ENCODE measurements at places on chromosomes 3 and 15.

- no peak for DNase-seq
Measured at GRCh38 chr3:112376992-112377391, 44.0 kb downstream of the CD200 start.

DNA sequence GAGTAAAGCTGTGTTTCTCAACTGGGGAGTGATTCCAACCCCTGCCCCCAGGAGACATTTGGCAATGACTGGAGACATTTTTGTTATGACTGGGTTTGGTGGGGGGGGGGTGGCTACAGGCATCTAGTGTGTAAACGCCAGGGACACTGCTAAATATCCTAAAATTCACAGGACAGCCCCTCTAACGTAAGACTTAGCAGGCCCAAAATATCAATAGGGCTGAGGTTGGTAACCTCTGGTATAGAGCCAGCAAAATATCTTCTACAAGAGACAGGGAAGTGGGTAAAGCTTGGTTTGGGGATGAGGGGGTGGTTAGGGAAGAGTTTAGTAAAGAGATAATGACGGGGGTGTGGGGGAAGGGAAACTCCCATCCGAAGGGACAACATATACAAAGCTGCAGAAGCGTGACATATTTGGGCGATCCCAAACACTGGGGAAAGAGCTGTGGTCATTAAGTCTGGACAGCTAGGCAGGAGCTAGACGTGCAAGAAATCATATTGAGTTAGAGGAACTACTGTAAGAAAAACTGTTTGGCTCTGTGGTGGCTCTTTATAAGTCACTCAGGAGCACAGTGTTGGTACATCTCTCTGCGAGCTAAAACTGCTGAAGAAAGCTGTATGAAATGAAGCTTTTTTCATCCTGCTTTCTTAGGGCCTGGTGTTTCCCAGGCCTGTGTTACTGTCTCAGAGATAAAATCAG, 697 bp upstream of the TRIM69 start:
- DNase-seq: no peak

GRCh38 chr3:45170096-45170495, 23.9 kb upstream of the CDCP1 start:
- DNase-seq: no peak

GRCh38 chr15:24899367-24899766, 55.4 kb upstream of the SNRPN start:
- DNase-seq: no peak

- no peak for DNase-seq
Measured at GRCh38 chr3:197021231-197021630, 8.4 kb downstream of the MELTF start.

DNA sequence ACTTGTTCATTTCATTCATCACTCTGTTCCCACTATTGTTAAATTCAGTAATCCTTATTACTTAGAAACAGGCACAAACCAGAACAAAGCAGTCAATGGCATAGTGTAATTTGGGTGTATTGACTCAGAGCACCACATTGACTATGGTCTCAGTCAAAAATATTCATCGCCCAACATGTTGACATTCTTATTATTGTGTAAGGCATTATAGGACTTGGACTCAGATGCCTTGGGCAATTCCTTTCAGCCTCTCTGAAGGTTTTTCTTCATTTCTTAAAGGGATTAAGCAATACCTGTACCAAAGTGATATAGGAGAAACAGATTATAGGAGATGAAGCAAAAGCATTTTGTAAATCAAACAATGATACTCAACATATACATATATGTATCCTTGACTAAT, 114.7 kb upstream of the BHLHE40 start:
- DNase-seq: no peak

DNA sequence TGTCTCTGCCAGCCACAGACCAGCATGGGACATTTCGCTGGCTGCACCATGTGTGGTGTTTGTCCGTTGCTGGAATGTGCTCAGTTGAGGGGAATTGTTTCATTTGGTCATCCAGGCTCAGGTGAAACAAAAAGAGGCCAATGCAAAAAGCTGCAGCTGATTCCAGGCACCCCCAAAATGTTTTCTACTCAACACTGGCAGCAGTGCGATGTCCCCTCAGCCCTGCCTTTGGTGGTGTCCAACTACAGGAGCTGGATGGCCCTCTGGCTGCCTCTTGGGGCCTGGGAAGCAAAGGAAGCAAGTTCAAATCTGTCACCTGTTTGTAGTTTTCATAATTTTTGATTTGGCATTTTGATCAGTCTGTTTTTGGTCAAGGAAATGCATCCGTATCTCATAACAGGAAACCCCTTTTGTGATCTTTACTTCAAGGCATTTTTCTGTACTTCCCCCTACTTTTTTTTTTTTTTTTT, 141.8 kb downstream of the EEFSEC start:
- no peak for DNase-seq

GRCh38 chr3:78035131-78035641, 995.3 kb downstream of the ROBO2 start:
- DNase-seq: no peak

- DNase-seq: no peak
Measured at GRCh38 chr3:24550588-24550987, 55.9 kb upstream of the THRB start.

DNA sequence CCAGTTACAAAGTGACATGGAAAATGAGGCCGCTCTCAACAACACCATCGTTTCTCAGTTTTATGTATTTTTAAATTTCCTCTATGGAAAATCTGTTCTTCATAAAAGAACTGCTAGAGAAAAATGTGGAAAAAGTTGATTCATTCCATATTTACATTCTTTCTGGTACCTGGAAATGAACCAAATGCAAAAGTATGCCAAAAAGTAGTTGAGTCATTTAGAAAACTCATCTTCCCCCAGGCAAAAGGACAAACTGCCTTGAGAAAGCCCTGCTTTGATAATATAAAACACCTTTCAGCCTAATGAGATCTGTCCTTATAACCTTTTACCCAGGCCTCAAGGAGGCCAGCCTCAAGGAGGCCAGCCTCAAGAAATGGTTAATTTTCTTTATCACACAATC, 283.0 kb upstream of the VEPH1 start:
- DNase-seq: no peak

DNA sequence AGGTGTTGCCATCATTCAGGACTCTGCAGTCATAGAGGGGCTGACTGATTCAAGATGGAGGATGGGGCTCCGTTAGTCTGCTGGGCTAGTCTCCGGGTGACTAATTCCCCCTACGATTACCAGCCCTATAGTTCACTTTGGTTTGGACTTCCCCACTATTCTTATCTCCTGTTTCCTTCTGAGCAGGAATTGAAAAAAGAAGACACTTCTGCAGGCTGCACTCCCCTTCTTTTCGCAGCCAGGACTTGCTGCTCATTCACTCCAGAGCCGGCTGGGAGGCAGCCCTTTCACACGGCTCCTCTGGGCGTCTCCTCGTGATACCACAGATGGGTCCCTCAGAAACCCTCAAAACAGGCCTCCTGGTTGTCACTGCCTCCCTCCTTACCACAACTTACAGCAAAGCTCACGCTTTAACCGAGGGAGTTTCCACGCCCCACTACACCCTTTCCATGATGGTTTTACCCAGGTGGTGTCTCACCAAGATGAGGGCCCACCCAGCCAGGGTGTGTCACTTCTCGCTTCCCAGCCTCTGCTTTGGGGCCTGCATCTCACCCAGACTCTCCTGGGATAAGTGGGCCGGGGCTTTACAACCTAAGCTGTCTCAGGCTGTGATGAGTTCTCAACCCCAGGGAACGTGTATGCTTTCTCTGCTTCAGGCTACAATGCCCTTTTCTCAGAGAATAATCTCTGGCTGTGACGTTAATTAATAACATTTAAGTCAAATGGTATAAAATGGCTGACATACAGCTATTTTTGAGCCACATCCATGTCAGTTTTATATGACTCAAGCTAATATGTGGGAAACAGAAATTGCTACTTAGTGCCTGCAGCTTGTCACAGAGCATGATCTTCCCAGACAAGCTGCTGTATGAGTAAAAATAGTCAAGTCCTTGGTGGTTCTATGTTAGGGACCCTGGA, 11.9 kb downstream of the CX3CR1 start:
- no peak for DNase-seq

DNA sequence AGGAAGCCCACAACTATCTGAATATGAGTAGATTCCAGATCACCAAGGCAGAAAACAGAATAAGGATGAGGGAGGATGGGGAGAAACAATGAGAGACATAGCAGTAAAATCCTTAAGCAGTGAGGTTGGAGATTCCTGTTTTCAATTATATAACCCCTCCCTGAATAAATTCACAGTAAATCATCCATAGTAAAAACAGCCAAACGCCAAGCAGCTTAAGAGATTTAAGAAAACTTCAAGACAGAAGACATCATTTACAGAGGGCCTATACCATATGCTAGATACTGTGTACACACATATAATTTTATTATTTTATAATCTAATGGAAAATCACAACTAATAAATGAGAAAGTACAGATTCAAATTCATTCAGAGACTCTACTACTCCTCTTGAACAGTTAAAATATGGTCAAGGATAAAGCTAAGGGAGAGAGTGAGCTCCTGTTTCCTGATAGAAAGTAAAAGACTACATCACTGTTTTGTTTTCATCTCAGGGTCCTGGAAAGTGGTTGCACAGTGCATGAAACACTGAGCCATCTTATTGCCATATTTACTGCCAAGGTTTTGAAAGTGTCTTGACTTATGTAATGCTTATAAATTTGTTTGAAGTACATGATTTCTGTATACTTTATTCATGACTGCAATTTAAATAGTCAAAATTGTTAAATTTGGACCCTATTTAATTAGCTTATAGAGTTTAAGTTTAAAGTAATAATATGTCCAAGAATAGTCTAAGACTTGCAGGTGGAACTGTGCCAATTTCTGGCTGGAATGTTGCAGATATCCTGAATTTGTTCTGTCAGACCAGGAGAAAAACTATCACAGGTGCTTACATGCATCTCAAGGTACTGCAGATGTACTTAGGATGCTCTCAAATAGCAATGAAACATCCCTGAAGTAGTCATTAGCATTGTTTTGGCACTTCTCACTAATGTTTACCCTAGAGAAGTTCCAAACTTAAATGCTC, 141.4 kb downstream of the TBL1XR1 start:
- DNase-seq: no peak

GRCh38 chr3:11156026-11156410, 1.7 kb downstream of the HRH1 start:
- no peak for DNase-seq

GRCh38 chr3:135082706-135083105, 287.6 kb downstream of the EPHB1 start:
- no peak for DNase-seq

DNA sequence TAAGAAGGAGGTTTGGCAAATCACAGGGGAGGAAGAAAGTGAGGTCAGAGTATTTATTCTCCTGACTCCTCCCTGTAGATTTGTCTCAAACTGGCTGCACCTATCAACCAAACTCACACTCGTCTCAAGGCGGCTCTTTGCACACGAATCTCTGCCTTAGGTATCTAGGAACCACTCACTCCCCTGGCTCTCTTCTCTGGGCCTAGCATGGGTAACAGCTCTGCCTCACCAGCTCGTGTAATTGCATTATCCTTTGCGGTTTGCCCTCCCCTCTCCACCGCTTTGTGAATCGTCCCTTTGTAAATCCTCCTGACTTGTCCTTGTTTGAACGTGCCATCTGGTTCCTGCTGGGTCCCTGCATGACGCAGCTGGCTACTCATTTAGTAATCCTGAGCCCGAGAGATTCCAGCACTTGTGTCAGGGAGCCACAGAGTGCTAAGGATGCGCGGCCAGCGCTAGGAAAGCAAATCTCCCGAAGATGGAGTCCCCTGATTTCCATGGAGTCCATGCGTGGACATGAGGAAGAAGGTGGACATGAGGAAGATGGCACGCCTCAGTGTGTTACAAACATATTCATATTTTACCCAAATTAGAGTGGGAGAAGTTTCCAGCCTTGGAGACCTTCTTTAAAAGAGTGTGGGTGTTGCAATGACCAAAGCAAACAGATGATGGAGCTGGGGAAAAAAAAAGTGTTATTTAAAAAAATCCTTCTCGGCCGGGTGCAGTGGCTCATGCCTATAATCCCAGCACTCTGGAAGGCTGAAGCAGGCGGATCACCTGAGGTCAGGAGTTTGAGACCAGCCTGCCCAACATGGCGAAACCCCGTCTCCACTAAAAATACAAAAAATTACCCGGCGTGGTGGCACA, 26.7 kb downstream of the NRROS start:
- peak; percentile 36 for DNase-seq

DNA sequence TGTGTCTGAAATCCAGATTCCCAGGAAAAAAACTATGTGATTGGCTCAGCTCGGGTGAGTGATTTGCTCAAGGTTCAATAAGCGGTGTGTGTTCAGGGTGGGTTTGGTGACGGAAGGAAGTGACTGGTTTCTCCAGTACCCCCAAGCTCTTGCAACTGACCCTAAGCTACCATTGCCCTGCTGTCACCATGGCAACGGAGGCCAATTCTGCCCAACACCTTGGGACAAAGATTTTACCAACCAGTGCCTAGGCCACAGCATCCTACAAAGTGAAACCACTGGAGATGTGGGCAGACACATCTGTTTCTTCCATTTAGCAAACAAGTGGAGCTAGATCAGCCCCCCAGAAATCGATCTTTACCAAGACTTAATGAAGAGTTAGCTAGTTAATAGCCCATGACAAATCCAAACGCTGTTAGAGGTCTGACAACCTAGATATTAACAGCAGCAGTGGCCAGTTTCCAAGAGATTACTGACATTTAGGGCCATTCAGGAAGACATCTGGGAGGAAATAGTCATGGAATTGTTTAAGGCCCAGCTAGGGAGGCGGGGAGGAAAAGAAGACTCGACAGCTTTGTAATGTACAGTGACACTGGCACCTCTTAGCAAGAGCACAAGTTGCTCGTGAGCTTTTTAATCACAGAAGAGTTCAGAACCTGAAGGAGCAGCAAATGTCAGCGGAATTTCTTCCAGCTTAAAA, 195.9 kb downstream of the SLCO3A1 start:
- no peak for DNase-seq

DNA sequence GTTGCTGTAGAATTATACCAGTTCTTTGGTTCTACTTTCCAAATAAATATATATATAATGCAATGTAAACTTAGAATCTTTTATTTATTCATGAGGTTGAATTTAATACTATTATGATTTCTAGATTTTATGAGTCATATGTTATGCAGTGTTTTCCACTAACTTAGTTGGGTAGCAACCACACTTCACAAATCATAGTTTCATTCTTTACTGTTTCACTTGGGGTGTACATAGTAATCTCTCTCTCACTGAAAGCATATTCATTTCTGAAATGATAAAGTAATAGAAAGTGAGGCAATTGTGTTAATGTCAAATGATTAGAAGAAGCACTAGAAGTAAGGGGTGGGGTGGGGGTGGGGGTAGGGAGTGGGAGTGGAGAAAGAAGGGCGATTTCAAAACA, 52.6 kb downstream of the IQCH start:
- DNase-seq: no peak

GRCh38 chr15:36844534-36844998, 255.8 kb downstream of the MEIS2 start:
- peak; percentile 38 for DNase-seq

Measured in NCI-H1417 treated with DMSO at 0.1 percent for 48 hours (cell line).